Stimulated activated CD4-positive, alpha-beta T cell treated with anti-CD3 and anti-CD28 coated beads, TNF-alpha, amount 100 ng/mL, for 48 hours (primary cell): ENCODE measurements at places on chromosomes 1 and 21.

GRCh38 chr1:121408354-121408753, 223.6 kb downstream of the SRGAP2C start:
- DNase-seq = no peak

DNA sequence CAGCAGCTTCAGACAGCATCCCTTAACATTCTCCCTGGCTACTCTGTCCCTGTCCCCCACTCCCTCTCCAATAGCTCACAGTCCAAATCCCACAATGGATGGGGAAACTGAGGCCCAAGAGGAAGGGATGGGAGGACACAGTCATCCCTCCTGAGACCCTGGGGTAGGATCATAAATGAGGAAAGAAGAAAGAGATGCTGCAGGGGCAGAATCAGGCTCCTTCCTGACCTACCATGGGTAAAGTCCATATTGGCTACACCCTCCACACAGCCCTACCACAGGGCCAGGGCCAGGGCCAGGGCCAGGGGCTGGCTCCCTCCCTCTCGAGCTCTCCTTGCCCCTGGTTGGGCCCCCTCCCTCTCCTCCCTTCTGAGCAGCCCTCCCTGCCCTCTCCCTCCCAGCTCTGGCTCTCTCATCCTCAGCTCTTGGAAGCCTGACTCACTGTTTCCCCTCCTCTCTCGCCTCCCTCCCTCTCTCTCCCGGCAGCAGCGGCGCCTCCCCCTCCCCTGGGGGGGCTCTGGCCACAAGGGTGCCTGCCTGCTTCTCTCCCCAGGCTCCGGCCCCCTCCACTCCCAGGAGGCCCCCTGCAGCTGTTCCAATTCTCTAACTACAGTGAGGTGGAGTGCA, 4.9 kb downstream of the AHDC1 start:
- DNase-seq = peak; percentile 60

DNA sequence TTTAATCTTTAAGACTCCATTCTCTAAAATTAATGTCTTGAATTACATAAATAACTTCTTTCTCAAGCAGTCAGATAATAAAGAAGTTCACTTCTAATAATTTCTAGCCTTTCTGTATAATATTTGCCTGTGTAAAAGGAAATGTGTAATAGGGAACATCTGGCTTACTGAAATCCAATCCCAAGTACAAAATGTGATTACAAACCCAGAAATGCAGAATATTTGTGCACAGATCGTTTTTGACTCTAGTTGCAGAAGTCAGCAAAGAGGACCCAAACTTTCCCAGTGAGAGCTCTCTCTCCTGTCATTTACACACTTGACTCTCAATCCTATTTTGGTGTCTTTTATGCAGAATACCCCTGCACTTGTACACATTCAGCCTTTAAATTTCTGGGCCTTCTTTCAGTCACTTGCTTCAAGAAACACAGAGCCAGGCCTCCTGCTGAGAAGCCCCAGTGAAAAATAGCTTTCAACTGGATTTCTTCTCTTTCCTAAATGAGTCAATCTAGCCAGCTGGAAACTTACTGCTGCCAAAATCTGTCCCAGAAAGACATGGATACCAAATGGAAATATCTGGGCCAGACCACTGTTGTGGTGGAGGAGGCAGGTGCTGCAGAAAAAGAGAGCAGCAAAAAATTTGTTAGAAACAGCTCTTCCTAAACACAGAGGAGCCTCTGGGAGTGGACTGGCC, 68.5 kb upstream of the ADAM30 start:
- DNase-seq = no peak

GRCh38 chr21:41566500-41567014, 58.6 kb upstream of the TMPRSS2 start:
- DNase-seq = no peak

- DNase-seq = no peak
Measured at GRCh38 chr1:204837440-204838084, 33.1 kb upstream of the NFASC start.

DNA sequence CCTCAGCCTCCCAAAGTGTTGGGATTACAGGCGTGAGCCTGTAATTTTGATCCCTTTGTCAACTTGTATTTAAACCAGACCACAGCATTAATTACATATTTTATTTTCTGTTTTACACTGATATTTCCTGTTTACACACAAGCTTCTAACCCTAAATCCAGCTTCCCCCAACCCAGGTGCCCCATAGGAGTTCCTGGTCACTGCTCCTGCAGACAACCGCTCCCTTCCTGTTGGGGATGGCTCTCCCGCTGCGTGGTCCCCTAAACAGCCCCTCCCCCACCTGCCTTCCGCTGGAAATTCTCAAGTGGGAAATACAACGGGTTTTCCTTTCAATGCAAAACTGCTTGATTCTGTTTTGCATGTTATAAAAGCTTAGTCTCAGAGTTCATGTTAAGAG, 3.7 kb downstream of the CSTB start:
- no peak for DNase-seq

DNA sequence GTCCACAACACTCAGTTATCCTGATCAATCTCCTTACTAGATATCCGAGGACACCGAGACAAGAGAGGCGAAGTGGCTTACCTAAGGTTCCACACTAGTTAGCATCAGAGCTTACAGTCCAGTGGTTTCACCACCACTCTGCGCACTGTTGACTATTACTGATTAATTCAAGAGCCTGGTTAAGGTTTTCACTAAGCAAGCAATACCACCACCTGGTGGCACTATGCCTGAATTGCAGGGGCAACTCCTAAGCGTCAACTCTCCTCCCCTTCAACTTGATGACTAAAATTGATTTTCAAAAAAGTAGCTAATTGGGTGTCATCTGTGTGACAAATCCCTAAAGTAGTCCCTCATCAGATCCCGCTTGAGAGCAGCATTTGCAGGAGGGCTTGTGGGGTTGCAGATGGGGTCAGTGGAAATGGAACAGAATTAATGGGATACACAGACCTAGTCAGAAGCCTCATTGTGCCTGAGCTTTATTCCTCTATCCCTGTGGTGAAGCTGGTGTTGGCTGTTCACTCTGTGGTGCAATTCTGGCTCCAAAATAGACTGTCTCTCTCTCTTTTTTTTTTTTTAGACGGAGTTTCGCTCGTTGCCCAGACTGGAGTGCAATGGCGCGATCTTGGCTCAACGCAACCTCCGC, 9.1 kb downstream of the TTC22 start:
- DNase-seq = peak; percentile 52

- no peak for DNase-seq
Measured at GRCh38 chr1:205488074-205488723, 16.3 kb upstream of the CDK18 start.

DNA sequence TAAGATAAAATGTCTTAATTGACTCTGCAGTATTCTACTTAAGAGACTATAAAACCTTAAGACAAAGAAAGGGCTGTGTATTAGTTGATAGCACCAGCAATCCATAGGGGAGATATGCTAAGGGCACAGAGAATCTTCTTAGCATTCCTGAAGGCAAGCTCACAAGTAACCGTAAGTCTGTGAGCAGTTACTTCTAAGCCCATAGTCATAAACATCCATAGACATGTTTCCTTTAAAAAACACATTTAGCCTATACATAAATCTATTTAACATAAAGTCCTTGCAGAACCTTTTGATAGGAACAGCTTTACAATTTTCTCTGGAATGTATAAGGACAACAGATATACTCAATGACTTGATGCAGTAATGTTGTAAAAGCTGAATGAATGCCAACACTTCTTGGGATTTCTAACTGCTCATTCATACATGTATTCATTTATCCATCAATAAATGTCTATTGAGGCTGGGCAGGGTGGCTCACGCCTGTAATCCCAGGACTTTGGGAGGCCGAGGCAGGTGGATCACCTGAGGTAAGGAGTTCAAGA, 6.3 kb upstream of the ERRFI1 start:
- DNase-seq = no peak

DNA sequence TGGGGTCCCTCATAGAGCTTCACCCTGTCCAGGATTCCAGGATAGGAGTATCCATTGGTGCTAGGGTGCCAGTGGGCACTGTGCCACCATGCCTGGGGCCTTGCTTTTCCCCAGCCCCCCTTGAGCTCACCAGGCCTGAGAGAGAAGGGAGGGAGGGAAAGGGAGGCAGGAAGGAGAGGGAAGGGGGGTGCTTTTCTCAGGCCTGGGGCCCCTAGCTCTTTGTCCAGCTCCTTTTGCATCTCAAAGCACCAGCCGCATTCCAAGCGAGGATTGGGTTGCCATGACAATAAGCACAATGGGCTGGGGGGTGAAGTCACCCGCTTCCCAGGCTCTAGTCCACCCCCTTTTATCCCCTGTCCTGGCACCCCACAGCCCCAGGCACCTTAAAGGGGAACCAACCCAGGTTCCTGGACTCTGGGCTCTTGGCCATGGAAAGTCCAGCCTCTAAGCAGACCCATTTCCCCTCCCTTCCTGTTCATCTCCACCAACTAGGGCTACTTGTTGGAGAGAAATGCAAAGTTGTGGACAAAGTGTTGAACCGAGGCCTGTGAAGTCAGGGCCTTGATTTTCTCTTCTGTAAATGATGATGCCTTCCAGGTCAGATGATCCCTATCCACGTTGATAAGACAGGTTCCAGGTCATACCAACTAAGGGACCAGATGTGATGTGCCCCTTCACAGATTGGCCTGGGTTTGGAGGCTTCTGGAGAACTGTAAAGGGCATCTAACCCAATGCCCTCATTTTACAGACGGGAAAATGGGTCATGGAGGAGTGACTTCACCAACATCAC, 11.4 kb downstream of the THBS3 start:
- no peak for DNase-seq

GRCh38 chr21:31124010-31124409, 85.7 kb upstream of the KRTAP19-8 start:
- no peak for DNase-seq

DNA sequence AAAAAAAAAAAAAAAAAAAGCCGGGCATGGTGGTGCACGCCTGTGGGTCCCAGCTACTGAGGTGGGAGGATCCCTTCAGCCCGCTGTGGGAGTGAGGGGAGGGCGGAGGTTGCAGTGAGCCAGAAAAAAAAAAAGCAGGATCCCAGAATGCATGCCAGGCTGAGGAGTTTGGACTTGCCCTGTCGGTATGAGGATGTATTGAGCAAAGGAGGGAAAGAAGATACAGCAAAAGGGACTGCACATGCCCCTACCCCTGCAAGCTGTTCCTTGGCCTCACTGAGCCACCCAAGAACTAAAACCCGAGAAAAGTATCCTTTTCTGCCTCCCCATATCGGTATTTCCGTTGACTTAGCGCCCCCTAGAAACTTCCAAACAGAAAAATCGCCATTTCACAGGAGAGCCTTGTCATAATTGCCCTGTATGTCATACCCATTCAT, 1.3 kb upstream of the GPATCH4 start:
- no peak for DNase-seq

- no peak for DNase-seq
Measured at GRCh38 chr1:9905010-9905409, 5.1 kb downstream of the CTNNBIP1 start.

DNA sequence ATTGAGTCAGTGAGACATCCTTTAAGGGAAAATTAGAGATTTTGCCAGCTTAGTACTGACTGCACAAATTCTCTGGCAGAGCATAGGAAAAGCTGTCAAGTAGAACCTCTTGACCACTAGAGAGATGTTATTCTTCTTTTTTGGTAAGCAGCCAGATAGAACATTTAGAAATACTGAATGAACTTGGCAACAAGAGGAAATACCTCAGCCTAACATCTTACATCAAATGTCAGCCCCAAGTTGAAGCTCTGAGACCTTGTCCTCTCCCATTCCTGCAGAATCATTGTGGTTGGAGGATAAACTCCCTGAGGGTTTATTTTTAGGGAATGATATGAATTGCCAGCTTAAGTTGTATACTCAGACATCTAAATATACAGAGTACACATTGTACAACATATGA, 53.5 kb downstream of the MIGA1 start:
- no peak for DNase-seq

GRCh38 chr1:160797271-160797709, 1.3 kb downstream of the LY9 start:
- no peak for DNase-seq

- no peak for DNase-seq
Measured at GRCh38 chr1:202047977-202048376, 37.6 kb downstream of the ELF3 start.

DNA sequence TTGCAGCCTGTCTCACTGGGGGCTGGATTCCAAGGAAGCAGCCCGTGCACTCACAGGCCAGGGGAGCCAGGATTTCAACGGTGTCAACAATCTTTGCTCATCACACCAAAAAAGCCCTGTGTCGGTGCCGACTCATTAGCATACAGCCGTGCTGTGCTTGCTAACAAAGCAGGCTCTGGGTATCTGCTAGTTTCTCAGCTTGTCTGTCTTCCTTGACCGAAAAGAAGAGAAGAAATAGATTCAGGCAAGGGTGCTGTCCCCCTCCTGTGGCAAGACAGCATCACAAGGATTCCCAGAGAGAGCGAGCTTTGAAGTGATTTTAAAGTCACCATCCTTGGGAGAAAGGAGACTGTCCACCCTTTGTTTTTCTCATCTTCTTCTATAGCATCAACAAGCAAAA, 214.7 kb downstream of the SDCCAG8 start:
- DNase-seq = no peak

DNA sequence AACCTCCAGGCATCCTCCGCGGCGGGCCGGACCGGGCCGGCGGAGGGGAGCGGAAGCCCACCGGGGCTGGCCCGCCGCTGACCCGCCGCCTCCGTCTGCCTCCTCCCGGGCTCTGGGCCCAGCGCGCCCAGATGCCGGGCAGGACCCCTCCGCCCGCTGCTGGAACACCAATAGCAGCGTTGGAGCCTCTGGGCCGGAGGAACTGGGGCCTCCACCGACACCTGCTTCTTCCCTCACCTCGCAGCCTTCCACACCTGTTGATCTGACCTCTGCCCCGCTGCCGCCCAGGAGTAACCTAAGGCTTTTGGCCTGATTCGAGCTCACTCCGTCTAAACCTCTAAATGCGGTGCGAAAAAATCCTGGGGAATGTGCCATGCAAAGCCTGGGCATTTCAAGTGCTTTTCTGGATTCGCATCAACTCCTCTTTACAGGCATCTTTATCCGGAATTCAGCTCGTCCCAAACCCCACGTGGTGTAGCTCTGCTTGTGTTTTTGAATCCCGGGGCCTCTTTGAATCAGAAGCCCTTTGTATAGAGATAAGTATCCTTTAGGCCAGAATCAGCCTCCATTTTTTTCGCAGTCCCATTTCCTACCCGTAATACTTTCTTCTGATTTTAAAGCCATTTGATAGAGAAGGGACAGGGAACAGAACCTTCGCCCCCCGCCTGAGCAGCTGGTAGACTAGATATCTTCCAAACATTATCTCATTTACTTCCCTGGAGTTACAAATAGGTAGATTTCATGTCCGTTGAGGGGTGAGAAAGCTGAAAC, 680 bp upstream of the CNN3 start:
- no peak for DNase-seq
